ENCODE measurements at places on chromosomes 7 and 10.

- peak; percentile 8 for DNase-seq
Measured at GRCh38 chr10:112832361-112832878, 117.6 kb upstream of the TCF7L2 start.

DNA sequence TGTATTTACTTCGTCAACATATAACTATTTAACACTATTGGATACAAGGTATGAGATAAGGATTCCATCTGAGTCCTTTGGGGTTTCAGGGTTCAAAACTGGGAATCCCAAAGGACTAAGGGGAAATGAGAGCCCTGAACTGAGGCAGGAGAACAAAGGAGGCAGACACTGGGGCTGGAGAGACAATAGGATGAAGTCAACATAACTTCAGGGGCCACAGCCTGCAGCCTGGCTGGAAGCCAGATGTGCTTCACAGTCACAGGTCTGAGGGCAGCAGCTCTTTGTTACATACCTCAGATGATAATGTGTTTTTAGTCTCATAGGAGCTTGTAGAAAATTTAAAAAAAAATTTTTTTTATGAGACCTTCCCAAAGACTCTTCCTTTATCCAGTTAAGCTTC, 73.3 kb downstream of the NRF1 start:
- no peak for DNase-seq

DNA sequence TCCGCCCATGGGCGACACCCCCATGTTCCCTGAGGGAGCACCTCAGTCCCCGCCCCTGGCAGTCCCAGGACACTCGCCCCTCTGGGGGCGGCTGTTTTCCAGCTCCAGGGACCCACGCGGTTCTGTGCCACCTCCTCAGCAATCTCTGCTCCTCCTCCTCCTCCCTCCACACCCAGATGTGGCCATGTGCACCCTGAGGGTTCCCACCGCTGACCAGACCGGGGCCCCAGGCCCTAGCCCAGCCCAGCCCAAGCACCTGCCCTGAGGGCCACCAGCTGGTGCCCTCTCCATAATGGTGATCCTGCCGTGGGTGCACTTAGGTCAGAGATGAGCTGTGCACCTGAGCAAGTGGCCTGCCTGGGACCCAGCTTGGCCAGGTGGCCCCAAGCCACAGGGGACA, 25.1 kb downstream of the AP5Z1 start:
- DNase-seq, result no peak

DNA sequence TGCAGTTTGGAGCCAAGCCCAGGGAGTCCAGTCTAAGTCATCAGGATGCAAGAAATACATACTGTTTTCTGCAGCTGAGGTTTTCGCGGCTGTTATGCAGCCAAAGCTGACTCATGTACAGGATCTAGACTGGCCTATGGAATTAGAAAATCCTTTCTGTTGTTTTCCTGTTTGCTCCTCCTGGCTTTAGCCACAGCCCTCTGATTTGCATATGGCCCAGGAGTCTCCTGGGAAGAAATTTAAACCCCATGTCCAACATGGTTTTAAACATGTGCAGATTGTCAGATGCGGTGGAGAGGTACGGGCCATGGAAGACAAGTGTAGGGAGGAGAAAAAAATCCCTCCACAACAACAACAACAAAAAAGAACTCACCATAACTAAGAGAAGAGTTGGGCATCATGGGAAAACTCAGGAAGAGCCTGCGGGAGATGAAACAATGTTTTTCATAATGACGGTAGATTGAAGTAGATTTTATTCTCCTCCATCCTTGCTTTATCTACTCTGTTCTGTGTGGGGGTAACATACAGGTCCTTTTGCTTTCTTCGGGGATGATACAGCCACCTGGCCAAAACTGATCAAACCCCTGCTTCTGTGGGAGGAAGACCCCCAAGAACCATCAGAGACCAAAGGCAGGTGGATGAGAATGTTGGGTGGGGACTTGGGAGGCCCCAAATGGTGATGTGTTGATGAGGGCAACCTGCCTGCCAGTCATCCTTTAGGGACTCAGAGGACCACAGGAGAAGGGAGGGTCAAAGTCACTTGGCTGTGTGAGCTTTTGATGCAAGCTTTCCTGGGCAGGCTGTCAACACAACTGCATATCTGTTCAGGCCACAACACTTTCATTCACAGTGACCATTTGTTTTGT, 29.8 kb upstream of the GNA12 start:
- peak; percentile 86 for DNase-seq

GRCh38 chr10:45450866-45451265, 76.8 kb downstream of the ALOX5 start:
- no peak for DNase-seq

- DNase-seq, result no peak
Measured at GRCh38 chr7:17668122-17668521, 272.2 kb downstream of the SNX13 start.

- DNase-seq, result peak; percentile 79
Measured at GRCh38 chr7:131513245-131514061, 43.0 kb downstream of the PODXL start.

GRCh38 chr10:59561477-59562121, 148.1 kb downstream of the SLC16A9 start:
- DNase-seq, result peak; percentile 22

DNA sequence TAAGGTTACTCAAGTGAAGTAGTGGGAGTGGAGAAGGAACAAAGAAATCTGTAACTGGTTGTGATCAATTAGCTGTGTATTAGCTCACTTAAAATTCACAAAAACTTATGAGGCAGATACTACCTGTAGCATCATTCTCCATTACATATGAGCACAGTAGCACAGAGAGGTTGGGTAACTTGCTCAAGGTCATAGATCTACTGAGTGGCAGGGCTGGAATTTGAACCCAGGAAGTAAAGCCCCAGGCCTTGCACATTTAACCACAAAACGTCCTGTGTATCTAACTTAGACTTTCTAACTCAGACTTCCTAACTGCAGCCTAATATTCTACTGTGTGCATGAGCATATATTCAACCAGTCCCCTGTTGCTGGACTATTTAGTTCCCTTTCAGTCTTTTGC, 5.6 kb upstream of the SLF2 start:
- DNase-seq, result no peak

- DNase-seq, result peak; percentile 92
Measured at GRCh38 chr7:70630818-70631457, 501.0 kb upstream of the GALNT17 start.

DNA sequence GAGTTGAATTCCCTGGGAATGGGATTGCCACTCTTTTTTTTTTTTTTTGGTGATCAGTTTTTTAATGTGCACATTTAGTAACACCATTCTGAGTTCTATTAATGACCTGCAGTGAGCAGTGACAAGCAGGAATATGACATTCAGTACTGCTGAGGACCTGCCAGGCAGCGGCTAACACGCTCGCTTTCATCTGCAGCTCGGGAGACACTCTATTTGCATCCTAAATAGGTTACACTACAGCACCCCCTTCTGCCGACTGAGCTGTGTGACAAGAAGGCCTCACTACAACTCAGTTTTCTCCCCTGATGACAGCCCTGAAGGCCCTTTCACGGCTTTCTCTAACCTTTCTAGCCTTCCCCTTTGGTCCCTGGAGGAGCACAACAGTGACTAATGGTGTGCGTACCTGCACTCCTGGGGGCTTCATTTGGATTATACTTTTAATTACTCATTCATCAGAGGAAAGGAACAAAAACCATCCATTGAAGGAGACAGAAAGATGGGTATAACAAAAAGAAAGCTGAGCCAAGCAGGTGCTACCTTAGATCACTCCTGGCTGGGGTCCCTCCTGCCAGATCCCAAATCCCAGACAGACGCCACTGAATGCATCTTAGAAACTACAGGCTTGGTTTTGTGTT, 872.4 kb downstream of the LRMDA start:
- DNase-seq, result peak; percentile 89

- DNase-seq, result peak; percentile 64
Measured at GRCh38 chr7:80428161-80429054, 83.5 kb downstream of the GNAT3 start.

DNA sequence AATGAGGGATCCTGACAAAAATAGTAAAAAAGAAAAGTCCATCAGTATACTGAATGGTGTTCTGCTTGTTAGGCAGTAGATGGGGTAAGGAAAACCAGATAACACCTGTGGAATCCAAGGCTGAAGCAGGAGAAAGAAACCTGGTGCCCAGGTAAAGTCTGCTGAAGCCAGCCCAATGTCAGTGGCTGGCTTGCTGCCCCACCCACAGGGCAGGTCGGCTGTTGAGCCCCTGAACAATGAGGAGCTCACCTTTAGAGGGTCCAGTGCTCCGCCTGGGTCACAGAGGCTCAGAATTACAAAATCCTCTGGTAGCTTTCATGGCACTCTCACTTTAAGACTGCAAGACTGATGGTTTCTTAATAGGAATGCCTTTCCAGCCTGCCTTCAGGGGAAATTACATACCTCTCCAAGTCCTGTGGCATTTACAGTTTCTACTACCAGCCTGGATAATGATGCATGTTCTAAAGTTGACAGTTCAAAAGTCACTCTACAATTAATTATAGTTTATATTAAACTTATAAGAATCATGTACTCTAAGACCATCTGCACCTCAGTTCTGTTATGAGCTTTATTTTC, 23.8 kb downstream of the DHX32 start:
- no peak for DNase-seq

- no peak for DNase-seq
Measured at GRCh38 chr7:95132500-95132899, 191.8 kb downstream of the PON1 start.

GRCh38 chr7:64509583-64509982, 53.3 kb downstream of the ZNF680 start:
- no peak for DNase-seq

- peak; percentile 99 for DNase-seq
Measured at GRCh38 chr10:67602268-67602950, 93.6 kb downstream of the CTNNA3 start.

GRCh38 chr7:114175125-114175524, 239.5 kb upstream of the FOXP2 start:
- peak; percentile 33 for DNase-seq

DNA sequence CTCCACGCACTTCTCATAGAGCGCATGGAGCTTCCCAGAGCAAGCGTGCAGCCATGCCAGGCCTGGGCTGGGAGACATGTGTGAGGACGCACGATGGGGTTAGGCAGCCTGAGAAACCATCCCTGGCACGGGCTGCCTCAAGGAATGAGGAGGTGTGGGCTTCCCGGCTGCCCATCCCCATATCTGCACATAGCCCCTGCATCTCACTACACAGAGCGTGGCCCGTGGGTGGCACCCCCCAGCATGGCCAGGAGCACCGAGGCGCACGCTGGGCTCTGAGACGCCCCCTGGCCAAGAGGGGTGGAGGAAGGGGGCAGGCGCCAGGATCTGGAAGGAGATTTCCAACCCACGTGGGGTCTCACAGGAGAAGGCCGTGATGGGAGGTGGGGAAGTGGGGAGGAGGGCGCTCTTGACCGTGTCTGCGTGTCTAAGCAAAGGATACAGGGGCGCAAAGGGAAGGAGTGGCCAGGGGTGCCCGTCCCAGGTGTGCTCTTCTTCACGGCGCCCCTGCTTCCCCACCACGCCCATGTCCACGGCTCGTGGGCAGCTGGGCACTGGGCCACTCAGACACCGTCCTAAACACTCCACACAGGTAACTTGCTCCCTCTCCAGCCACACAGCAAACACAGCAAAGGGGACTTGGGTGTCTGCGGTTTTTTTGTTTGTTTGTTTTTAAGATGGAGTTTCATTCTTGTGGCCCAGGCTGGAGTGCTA, 340.5 kb downstream of the PTPRN2 start:
- DNase-seq, result no peak

DNA sequence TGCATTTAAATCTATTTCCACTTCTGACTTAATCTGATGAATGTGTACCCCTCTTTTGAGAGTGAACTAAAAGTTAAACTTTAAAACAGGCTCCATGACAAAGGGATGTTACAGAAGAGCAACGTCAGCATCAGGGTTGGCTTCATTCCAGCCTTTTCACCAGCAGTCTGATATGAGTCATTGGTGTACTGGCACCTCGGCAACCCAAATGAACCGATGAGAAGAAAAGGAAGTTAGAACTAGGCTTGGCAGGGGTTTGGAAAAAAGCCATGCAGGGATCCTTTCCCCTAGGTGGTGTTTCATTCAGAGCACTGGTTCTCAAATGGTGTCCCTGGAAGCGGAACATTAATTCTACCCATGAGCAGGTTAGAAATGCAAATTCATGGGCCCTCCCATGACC, 53.6 kb downstream of the SEC61G start:
- peak; percentile 23 for DNase-seq

GRCh38 chr7:40058636-40059035, 75.8 kb downstream of the MPLKIP start:
- peak; percentile 13 for DNase-seq

GRCh38 chr10:17747883-17748550, 4.0 kb upstream of the TMEM236 start:
- DNase-seq, result no peak
